ENCODE measurements at places on chromosomes 1 and 21. TPM values are rescaled to one million over a fixed set of nuclear protein-coding genes. Genes with fewer than 3 reads are reported as not detected.
A peak's percentile ranks its signal among the peaks of the same experiment; 100 is the strongest.

Gene HCRTR1
- total RNA-seq: 0.14 TPM

DNA sequence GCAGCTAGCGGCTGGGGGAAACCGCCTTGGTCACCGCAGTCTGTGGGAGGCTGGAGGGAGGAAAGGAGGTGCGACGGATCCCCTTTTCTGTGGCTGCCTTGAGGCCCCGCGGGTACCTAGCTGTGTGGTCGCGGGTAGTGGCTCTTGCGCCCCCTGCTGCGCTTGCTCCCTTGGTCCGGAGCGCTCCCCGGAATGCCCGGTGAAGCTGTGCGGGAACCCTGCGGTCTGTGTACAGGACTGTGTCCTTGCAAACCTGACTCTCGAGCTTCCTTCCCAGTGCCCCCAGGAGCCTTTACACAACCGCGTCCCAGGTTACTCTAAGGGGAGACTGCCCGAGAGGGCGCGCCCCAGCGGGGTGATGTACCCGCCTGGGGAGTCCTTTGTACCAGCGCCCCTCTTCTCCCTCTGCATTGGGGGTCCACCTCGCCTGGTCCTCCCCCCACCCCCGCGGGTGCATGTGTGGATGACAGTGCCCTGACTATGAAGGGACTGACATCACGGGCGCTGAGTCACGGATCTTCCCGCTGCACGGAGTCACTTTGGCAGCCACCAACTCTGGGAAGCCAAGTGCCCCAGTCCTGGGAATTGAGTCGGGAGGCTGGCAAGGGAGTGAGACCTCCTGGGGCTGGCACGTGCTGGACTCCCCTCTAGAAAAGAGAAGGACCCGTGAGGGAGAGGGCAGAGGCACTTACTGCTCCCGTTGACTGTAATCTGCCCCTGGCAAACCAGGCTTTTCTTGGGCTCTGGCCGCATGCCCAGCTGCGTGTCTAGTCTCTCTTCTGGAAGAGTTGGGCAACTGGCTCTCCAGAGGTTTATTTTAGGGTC is 816 bp downstream of the IL6R start:
- DNase-seq: peak; percentile 76

DNA sequence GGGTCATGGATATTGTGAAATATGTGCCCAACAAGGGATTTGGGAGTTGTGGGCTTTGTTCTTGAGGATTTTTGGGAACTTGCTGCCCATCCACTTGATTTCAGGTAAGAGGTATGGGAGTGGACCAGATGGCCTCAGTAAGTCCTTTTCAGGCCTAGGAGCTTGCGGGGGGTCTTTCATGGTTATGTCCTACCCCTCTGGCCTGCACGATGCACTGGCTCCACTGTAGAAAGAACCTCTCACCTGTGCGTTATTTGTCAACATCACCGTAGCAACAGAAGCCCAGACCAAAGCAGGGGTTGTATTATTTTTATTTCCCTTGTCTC is 8.6 kb downstream of the RIIAD1 start:
- no peak for DNase-seq

Gene RWDD3
- 13.3 TPM for total RNA-seq

GRCh38 chr1:111332190-111332589 is 41.5 kb downstream of the CHIA start:
- no peak for DNase-seq

- no peak for DNase-seq
These were observed 14.1 kb downstream of the DISP1 start for GRCh38 chr1:222828939-222829338.

DNA sequence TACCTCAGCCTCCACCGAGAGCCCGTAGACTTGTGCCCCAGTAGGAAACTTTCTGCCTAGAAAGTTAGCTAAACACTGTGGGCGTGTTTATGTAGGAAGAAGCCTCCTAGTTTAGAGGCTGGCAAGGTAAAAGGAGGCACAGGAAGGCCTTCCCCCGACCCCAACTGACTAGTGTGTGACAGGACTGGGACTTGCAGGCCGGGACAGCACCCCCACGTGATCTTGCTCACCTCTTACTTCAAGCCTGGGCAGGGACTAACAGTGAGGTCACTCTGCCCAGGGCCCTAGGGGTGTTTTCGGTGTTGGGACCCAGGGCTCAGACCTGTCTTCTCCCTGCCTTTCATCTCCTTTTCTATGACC is 392 bp upstream of the TAGLN2 start:
- peak; percentile 59 for DNase-seq

GRCh38 chr1:198121056-198121826 is 35.6 kb upstream of the NEK7 start:
- no peak for DNase-seq

GRCh38 chr1:246092136-246092535 is 414.9 kb downstream of the SMYD3 start:
- no peak for DNase-seq

- DNase-seq: peak; percentile 26
These were observed 317.5 kb downstream of the ASTN1 start for GRCh38 chr1:176847052-176847451.

- DNase-seq: no peak
These were observed 41.5 kb downstream of the STYXL2 start for GRCh38 chr1:167135281-167135840.

DNA sequence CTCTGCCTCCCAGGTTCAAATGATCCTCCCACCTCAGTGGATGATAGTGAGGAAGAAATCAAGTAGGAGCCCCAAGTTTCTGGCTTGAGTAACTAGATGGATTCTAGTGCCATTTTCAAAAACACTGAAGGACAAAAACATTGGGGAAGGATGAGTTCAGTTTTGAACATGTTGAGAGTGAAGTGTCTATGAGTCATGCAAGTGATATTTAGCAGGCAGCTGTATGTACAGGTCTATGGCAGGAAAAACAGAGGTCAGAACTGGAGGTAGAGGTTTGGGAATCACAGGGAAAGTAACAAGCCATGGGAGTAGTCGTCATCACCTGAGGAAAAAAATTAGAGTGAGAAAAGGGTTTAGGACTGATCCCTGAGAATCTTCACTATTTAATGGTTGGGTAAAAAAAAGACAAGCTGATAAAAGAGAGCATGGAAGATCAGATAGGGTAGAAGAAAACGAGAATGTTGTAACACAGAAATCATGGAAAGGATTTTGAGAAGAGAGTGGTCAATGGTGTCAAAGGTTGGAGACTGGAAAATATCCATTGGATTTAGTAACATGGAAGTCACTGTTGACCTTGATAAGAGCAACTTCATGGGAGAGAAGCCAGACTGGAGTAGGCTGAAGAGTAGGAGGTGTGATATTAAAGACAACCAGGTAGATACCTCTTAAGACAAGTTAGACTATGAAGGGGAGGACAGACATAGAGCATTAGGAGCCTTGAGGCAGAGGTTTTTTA is 53.1 kb downstream of the DIPK1A start:
- DNase-seq: no peak

GRCh38 chr1:164443166-164443565 is 115.8 kb upstream of the PBX1 start:
- no peak for DNase-seq

GRCh38 chr1:45198185-45198584 is 8.2 kb downstream of the ZSWIM5 start:
- no peak for DNase-seq

DNA sequence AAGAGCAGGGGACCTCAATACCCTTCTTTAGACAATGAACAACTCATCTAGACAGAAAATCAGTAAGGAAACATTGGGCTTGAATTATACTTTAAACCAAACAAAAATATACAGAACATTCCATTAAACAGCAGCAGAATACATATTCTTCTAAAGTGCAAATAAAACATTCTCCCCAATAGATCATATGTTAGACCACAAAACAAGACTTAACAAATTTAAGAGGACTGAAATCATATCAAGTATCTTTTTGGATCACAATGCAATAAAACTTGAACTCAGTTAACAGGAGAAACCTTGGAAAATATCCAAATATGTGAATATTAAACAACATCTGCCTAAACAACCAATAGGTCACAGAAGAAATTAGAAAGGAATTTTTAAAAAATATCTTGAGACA is 47.7 kb upstream of the HP1BP3 start:
- no peak for DNase-seq

DNA sequence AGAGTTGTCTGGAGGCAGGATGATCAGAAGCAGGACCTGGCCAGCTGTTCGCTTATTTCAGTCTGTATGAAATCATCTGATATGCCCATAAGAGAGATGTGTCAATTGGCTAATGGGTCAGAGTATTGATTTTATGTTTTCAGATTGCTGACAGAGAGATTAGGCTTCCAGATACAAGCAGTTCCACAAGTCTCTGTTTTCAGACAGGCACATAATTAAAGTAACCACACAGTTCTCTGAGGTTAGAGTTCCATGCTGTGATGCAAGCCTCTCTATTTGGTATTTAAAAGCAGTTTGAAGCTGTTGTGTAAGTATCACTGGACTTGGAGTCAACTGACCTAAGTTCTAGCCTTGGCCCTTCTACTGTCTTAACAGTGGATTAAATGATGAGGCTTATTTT is 50.1 kb downstream of the ATF6 start:
- no peak for DNase-seq

Gene RGS13
- 0.31 TPM for total RNA-seq

DNA sequence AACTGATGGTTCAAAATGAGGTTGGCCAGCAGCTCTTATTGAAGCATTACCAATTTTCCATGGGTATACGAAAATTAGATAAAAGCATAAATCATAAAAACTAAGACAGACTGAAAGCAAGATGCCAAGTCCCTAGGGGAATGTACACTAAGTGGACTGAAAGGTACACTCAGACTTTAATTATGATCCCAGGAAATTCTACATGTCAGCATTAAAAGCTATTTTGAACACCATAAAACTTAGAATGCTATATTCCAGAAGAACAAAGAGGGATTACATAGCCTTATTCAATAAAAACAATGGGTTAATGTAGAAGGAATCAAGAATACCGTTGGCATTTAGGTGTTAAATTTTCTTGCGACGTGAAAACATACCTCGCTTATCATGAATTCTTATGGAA is 558.5 kb downstream of the LRRIQ3 start:
- no peak for DNase-seq

Gene LCE3D
- not detected for total RNA-seq

Gene HLX
- 3.1 TPM for total RNA-seq

- no peak for DNase-seq
These were observed 22.3 kb downstream of the EXO1 start for GRCh38 chr1:241870336-241870735.

DNA sequence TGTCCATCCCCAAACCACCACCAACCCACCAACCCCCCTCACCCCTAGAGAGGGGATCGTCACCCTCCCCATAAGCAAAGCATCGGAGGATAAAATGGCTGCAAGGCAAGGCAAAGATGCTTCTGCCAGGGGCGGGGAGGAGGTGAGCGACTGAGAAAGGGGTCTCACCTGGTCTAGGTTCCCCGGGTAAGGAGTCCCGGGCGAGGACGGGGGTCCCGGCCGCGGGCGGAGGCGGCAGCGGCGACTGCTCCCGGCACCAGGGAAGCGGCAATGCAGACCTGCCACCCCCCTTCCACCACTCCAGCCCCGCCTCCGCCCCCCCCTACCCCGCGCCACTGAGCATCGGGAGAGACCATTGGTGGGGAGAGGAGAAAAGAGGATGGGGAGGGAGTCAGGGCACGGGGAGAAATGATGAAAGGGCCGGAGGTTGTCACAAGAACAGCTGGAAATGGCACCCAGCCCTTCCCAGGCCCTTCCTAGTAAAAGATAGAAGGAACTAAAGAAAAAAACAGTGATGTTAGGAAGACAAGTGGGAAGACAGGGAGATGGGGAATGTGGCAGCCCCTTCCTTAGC is at the start of gene SV2A:
Gene SV2A, minus strand, starts transcription at position 274 of the 574 bp plus-strand sequence. CDS start 4,004 bp downstream, outside the sequence.
- peak; percentile 35 for DNase-seq

Gene ADAMTS1
- total RNA-seq: 12.6 TPM

Gene TRPM2
- total RNA-seq: 3.3 TPM

DNA sequence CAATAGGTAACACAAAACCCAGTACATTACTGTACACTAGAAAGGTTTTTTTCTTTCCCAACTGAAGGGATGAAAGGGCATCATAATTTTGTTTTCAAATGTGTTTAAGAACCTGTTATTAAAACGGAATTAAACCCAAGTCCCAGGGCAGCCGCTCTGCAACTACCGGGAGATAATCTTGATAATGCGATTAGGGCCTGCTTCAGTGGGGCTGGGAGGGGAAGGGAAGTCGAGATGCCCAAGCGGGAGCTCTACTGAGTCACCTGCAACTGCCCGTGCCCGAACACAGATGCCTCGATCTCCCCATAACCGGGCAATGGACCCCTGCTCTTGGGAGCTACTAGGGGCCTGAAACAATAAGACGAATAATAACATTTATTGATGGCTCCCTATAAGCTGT is 61.4 kb downstream of the KAZN start:
- DNase-seq: no peak

DNA sequence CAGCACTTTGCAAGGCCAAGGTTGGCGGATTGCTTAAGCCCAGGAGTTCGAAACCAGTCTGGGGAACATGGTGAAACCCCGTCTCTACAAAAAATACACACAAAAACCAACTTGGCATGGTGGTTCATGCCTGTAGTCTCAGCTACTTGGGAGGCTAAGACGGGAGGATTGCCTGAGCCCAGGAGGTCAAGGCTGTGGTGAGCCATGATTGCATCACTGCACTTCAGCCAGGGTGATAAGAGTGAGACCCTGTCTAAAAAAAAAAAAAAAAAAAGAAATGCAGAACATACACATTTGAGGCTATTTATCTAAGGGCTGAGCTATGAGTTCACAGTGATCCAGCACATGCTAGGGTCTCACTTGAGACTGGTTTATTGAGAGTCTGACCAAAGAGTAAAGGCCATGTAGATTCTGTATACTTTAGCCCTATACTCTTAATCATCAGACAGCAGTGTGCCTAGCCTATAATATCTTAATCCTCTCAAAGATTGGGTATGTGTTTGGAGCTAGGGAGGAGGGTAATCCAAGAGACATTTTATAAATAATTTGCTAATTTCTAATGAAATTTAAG is 23.9 kb downstream of the RNF2 start:
- DNase-seq: no peak

Gene PLA2G2F
- total RNA-seq: not detected

DNA sequence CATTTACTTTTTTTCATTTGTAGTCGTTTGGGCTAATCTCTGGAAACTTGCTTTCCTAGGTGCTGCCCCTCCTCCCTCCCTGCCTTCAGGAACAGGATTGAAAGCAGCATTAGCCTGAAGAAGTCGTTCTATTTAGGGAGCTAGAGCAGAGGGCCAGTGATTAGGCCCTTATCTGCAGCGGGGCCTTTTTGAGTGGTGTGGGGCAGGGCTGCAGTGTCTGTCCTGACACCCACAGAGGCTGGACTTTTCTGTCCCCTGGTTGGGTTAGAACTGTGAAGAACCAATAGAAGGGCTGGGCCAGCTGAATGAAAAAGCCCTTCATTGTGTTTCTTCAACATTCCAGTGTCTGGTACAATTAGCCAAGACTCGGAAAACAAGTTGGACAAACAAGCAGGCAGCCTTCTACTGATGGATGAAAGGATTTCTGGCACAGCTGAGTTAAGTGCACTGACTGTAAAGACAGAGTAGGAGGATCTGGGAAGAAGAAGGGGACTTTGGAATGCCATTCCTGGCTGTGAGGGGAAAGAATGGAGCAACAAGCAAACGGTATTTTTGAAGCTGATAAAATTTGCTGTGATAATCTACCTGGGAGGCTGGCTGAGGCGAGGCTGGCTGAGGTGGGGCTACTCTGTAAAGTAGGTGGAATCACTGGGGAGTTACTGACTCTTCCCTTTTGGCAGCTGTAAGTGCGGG is 9.7 kb downstream of the MACF1 start:
- no peak for DNase-seq

Gene SYT14
- 0.14 TPM for total RNA-seq

GRCh38 chr21:16573578-16573977 is 843.8 kb downstream of the USP25 start:
- DNase-seq: no peak

Gene FAM72D
- total RNA-seq: 0.89 TPM
